A549 (cell line): ENCODE measurements at places on chromosomes 1 and 21.

GRCh38 chr21:44574457-44575306, 1.2 kb downstream of the KRTAP10-4 start:
- DNase-seq, result no peak

- DNase-seq, result no peak
Observed at GRCh38 chr1:203139976-203140475, 12.5 kb downstream of the ADORA1 start.

- no peak for DNase-seq
Observed at GRCh38 chr1:82153272-82153629, 352.5 kb downstream of the ADGRL2 start.

- no peak for DNase-seq
Observed at GRCh38 chr21:44443291-44443890, 11.9 kb upstream of the LRRC3 start.

- peak; percentile 9 for DNase-seq
Observed at GRCh38 chr1:198771563-198772153, 132.8 kb downstream of the PTPRC start.

DNA sequence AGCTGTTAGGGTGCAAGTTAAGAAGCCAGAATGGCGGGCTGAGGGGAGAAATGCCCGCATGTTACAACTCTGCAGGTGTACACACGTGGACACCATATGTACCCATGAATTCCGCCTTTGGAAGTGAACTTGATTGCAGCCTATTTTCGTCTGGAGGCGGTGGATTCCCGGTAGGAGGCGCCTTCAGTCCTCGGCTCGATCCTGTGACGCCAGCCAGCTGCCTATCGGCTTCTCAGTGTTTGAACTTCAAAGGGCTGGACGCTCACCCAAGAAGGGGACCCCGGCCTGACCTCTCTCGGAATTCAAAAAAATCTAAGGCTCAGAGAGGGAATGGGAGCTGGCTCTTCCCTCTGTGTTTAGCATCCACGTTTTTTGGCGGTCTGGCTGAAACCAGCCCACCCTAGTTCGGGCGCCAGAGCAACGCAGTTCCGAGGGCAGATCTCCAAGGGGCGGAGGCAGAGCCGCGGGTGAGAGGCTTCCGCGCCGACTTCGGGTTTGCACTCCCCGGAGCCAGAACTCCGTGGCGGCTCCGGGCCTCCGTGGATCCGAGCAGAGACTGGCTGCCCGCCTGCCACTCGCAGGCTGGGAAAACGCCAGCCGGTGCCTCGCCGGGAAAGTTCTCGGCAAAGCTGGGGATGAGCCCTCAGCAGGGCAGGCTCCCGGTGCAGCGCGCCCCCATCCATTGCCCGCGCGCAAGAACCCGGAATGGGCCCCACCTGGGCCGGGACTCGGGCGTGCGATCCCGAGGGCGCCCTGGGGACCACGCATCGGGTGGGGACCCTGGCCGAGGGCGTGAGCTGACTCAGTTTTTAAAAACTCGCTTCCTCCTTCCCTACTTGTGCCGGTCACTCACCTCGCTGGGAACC, 996 bp upstream of the TMEM51 start:
- DNase-seq, result peak; percentile 87

DNA sequence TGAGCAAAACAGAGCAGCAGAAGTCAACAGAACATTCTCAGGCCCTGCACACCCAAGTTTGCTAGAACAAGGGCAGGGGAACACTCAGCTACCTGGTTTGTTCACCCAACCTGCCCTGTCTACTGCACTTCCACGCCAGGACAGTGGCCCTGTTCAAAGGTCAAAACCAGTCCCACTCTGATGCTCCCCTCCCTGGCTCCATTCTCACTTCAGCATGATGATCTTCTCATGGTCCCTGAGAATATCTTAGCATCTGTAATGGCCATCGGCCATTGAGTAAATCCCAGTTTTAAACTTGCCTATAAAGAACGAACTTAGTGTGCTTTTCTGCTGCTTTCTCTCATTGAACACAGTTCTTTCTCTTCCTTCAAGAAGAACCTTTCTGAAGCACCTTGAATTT, 293.6 kb downstream of the SMYD3 start:
- DNase-seq, result no peak
